Ecto neural progenitor cell (in vitro differentiated cells): ENCODE measurements at places on chromosomes 4 and X.
A peak's percentile ranks its signal among the peaks of the same experiment; 100 is the strongest.

DNA sequence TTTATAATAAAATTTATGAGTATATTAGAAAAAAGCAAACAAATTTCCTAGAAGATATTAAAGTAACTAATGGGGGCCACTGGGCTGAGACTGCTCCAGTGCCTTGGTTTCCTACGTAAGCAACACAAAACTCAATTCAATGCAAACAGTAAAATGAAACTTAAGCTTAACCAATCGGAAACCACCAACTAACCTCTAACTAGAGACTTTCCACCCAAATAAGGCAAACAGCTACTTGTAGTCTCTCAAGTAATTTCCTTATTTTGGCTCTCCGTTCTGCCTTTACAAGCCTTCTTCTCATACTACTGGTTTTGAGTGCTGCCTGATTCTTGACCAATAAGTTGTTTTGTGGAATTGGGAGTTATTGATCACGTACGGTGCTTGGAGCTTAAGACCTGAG, 167.3 kb upstream of the VEGFC start:
- no peak for DNase-seq

- no peak for DNase-seq
Observed at GRCh38 chrX:104742355-104742754, 176.4 kb downstream of the IL1RAPL2 start.

GRCh38 chrX:39869846-39870601, 227.7 kb downstream of the BCOR start:
- no peak for DNase-seq

DNA sequence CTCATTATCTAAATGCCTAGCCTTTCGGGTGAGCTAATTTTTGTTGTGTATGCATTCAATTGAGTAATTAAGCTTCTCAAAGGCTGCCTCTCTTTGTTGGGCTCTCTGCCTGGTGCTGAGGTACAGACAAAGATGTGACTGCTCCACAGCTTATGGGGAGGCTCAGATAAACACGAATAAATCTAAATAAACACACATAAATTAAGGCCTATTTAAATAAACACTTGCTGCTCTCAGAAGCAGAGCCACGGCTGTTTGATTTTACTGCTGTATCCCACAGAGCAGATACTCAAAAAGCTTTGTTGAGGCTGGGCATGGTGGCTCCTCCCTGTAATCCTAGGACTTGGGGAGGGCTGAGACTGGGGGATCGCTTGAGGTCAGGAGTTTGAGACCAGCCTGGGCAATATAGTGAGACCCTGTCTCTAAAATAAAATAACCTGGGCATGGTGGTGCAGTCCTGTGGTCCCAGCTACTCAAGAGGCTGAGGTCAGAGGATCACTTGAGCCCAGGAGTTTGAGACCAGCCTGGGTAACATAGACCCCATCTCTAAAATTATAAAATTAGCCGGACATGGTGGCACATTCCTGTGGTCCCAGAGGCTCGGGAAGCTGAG, 8.4 kb upstream of the CD99 start:
- DNase-seq = no peak

DNA sequence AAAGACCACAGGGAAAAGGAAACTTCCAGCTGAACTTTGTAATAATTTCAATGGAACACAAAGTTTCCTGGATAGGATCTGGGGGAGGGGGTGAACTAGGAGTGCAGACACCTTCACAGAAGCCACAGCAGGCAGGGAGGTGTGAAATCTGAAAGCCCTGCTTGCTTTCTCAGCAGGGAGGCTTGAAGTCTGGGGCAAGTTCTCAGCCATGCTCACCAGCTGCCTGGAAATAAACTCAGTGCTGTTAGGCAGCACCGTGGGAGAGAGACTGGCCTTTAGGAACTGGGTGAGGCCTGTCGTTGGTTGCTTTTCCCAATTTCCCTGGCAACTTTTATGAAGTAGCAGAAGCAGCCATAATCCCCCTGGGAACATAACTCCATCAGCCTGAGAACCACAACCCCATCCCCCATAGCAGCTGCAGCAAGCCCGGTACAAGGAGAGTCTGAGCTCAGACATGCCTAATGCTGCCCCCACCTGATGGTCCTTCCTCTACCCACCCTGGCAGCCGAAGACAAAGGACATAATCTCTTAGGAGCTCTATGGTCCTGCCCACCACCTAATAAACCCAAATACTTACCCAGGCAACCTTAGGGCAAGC, 39.2 kb upstream of the NMU start:
- no peak for DNase-seq

DNA sequence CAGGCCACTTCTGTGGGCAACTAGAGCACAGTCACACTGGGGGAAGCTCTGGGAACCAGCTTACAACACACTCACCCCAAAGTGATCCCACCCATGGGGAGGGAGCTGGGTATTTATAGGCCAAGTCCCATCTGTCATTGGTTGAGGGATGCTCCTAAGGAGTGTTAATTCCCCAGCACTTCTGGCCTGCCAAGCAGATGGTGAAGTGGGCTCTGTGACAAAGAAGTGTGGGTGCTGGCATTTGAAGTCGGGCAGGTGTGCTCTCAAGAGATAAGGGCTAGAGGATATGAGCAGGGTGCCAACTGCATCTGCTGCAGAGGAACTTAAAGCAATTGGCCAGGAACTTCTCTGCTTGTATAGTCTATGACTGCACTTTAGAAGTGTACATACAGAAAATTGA, 30.9 kb downstream of the PTCHD1 start:
- DNase-seq = no peak

DNA sequence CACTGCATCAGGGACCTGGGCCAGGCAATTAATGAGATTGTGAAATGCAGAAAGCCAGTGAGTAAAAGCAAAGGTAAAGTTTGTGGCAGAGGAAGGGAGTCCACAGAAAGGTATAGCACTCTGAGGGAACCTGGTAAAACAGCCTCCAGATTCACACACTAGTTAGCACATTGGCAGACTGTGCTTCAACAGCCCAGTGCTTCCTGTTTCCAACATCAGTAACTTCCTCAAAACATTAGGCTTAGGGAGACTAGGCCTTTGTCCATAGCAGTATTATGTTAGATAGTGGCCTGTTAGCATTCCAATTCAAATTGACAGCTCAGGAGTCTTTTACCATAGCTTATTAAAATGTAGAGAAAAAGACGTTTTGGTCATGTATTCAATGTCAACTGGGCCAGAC, 582.6 kb upstream of the ACTRT1 start:
- no peak for DNase-seq

DNA sequence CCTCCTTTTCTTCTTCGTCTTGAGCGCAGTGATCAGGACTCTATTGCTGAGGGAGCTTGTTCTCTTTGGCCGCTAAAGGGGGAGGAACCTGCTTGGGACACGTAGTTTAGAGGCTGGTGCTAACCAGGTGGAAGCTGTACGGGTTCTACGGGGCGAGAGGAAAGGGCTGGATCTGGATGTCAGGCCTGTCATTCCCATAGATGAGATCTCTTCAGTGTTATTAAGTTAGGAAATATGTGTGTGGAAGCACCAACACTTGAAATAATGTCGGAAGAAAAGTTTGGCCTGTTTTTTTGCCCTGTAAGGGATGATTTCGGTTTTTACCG, 643 bp downstream of the SRP72 start:
- peak; percentile 46 for DNase-seq

GRCh38 chrX:10157032-10157341, 212 bp downstream of the CLCN4 start:
- no peak for DNase-seq

- DNase-seq = no peak
Observed at GRCh38 chr4:185396724-185397385, at the start of gene ANKRD37. Gene ANKRD37 (plus strand): TSS chr4:185396841. CDS start chr4:185396924, 83 bp downstream.
